ENCODE measurements at places on chromosomes 3 and 15.

- DNase-seq = no peak
These were observed 79.8 kb upstream of the PFN2 start for GRCh38 chr3:150050510-150050909.

DNA sequence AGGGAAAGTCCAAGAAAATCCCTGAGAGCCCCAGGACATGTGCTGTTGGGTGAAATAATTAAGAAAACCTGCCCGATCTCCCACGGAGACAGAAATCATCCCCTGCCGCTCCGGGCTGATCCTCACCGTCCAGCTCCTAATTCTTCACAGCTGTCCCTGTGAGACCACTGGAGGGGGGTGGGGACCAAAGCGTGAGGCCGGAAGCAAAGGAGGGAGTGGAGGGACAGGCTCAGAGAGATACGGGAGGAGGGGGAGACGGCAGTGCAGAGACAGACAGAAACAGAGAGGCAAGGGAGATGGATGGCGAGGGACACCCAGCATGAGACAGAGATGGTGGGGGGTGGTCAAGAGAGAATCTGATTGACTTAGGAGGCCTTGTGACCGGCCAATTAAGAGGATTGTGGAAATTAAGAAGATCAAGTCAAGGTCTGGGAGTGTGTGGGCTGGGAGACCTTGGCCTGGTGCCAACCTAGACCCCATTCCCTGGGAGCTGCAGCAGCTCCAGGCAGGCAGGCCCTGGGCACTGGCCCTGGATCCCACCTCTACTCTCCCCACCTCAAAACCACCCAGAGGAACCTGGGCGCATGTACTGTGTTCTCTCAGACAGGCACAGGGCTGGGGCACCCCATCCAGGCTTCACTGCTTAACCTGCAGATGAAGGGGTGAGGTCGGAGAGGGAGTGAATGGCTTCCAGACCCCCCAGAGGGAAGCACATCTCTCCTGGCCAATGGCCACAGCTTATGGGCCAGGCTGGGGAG is 113.2 kb upstream of the ALDH1A3 start:
- no peak for DNase-seq

DNA sequence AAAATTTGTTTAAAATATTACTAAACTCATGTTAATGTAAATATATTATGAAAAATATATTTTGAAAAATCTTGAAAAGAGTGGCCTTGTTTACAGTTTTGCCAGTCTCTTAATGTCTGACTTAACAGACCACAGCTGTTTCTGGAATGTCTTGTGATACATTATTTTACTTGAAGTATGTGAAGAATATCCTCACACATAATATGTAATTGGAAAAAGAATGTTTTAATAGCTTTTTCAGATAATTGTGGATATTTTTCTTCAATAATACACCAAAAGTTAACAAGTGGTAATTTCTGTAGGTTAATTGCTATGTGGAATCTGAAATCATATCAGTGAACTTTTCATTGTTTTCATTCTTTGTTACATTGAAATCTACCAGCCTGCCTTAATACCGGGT is 101.3 kb downstream of the UBE2E2 start:
- peak; percentile 35 for DNase-seq

GRCh38 chr3:119731560-119732343 is 28.9 kb downstream of the CFAP91 start:
- DNase-seq = peak; percentile 56

DNA sequence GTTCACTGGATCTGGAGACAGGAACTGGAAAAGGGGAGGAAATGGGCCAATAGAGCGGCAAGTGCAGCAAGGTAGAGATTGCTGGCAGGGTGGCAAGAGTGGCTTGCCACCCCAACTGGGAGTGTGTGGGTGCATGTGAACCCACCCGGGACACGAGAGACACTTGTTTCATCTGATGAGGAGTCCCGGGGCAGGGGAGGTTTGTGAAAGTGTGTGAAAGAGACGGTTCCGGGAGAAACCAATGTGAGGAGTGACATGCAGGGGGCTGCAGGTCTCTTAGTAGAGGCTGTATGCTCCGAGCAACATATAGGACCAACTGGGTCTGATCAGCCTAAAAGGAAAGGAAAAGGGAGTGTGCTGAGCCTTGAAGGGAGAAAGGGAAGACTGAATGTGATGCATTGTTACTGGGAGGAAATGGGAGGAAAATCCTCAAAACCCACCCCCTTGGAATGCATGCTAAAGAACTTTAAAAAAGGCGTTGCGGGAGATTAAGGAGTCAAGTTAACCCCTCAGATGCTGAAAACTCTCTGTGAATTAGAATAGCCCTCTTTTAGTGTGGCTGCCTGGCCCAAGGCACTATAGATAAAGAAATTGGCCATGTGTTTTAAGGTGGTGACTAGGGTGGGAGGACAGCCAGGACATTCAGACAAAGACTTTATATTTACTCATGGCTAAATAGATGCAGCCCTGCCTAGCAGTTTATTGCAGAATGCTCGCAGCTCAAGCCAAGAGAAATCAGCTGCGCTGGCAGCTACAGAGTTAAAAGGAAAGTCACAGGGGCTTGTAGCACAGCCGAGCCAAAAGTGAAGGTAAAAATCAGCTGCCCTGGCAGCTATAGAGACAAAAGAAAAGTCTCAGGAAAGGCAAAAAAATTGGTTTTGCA is 9.1 kb upstream of the SLC9C1 start:
- no peak for DNase-seq

- DNase-seq = no peak
These were observed 79.0 kb downstream of the NR2E3 start for GRCh38 chr15:71889385-71889784.

DNA sequence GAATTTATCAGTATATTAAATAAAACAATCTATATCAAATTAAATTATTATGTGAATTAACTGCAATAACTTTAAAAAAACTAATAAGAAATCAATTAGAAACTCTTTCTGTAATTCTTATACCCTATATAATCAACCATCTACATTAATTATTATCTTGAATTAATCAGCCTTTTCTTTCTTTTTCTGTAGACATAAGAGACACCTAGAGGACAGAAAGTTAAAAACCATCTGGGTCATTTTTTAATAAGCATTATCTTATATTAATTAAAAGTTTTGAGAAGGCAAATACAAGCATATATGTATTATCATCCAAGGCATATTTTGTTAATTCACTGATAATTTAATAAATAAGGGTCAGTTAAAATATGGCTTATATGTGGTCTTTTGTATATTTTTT is 24.2 kb upstream of the SLC25A26 start:
- DNase-seq = no peak

GRCh38 chr3:124846189-124846588 is 41.0 kb downstream of the ITGB5 start:
- DNase-seq = peak; percentile 74

DNA sequence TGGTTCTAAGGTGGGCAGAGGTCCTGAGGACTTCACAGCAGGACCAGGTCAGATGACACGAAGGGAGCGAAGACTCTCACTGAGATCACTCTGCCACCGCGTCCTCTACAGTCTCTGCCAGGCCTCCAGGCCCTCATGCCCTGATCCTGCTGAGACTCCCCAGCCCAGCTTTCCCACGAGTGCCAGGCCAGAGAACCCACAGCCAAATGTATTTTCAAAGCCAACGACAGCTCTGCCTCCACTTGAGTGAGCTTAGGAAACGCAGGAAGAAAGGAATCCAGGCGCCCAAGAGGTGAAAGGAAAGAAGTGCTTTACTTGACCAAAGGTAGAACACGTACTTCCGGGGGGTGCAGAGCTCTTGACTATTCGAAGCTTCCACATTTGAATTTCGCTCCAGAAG is 275.0 kb downstream of the XXYLT1 start:
- DNase-seq = no peak

DNA sequence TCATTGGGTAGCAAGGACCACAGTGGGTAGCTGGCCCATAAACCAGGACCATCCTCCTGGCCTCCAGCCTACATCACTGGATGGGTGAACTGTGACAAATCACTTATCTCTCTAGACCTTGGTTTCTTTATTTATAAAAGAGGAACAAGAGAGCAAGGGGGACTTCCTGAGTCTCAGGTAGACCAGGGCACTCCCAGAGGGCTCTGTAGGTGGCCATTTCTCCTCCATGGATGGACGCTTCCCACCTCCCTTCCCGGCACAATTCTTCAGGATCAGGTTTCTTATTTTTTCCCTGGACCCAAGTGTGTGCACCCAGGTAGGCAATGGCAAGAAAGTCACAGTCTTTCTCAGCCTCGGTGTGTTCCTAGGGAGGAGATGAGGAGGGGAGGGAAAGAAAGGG is 41.4 kb upstream of the SPATA12 start:
- no peak for DNase-seq

- peak; percentile 71 for DNase-seq
These were observed 393.1 kb downstream of the LPP start for GRCh38 chr3:188546835-188547670.

GRCh38 chr3:26624209-26624765 is 1.7 kb downstream of the LRRC3B start:
- DNase-seq = no peak

DNA sequence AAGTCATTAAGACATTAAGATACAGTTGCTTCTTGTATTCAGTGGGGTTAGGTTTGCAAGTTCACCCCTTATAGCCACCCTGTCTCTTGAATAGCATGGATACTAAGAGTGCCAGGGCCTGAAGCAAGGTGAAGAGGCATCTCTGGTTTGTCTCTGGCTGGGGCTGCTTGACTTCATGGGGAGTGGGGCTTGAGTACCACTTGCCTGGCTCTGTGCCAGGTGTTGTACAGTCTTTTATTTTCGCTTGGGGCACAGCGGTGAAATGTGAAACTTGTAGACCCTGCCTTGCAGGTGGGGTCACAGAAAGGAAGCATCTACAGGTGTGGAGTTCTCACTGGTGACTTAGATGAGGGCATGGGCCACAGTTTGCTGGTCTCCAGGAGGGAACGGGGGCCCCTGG is 152.1 kb downstream of the PDE8A start:
- no peak for DNase-seq

DNA sequence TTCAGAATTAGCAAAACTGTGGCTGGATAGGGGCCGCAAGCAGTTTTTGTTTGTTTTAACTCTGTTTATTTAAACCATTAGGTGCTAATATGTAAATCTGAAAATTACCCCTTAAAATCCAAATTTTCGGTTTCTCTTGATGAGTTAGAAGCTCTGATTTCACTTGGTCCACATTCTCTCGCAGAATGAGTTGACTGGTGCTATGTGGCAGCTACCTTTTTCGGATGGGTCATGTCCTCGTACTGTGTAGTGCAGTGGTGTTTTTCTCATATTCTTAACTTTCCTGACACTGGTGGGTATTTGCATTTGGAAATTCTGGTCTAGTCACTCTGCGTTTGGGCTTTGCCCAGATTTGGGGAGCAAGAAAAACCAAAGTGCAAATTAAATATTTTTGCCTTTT is 87.1 kb downstream of the DIPK2A start:
- no peak for DNase-seq

DNA sequence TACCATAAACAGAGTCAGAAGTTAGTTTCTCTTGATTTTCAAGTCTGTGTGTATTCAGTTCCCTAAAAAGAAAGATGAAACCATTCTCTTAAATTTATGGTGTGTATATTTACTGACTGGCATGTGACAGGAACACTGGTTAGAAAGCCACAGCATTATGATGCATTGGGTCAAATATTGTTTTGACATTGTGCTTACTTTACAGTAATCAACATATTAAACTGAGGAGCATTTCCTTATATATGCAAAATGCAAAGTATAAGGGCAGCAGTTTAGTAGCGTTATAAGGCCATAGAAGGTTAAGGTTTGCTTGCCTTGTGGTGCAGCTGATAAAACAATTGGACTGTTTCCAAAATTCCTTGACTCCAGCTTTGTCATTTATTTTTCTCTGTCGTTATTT is 72.9 kb downstream of the EPHA3 start:
- DNase-seq = peak; percentile 17

DNA sequence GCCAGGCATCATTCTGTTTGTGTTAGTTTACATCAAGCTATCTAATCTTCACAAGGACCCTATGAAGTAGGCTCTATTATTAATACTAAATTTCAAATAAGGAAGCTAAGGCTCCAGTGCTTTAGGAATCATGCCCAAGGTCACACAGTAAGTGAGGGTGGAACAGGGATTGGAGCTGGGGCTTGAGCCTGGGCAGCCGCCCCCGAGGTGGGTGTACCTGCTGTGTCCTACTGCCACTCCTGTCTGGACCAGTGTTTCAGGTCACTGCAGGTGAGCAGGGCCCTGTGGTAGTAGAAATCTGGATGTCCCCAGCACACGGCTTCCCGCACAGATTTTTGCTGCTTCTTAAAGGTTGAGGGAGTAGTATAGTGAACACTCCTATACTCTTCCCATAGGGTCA is 6.5 kb downstream of the KLF13 start:
- no peak for DNase-seq

- no peak for DNase-seq
These were observed 10.3 kb upstream of the GPR160 start for GRCh38 chr3:170027233-170028102.

DNA sequence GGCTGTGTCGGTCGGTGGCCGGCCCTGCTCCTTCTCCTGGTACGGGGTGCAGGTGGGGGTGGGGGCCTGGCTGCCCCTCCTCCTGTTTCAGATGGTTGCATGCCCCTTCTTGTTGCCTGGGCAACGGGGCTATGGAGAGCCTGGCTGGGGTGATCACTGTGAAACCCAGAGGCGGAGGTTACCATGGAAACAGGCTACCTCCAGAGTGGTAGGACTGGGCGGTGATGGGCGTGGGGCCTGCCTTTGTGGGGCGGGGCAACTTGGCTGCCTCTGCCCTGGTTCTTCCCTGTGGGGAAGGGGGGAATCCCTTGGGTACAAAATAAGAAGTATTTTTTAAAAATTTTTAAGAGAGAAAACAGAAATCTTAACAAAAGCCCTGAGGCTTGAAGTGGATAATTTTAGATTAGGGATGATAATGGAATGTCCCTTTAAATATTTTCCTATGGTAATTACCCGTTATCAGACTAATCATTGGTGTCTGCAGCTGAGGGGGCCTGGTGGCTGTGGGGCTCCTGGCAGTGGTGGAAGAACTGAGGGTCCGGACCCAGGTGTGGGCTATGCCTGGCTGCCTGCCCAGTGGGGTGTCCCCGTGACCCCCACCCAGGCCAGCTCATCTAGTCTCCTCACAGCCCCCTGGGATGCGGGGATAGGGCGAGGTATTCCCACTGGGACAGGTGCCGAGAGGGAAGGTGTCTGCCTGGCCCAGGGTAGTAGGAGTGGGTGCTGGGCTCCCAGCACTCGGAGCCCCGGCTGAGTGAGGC is 32.5 kb downstream of the PLXNA1 start:
- no peak for DNase-seq

DNA sequence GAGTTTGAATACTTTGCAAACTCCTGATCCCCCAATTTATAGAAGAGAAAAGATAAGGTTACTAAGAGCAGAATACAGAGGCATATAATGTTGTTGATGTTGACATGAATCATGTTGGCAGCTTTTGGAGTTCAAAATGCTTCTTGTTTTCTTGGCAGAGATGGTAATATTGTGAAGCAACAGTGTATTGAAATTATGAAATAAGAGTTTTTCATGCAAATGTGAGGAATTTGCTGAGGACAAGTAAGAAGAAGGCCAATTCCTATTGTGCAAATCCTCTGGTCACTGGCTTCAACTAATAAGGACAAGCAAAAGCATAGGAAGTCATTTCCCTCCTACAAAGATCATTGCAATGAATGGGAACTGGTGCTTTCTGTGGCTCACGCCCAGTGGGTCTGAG is 126.9 kb upstream of the CHL1 start:
- DNase-seq = no peak

DNA sequence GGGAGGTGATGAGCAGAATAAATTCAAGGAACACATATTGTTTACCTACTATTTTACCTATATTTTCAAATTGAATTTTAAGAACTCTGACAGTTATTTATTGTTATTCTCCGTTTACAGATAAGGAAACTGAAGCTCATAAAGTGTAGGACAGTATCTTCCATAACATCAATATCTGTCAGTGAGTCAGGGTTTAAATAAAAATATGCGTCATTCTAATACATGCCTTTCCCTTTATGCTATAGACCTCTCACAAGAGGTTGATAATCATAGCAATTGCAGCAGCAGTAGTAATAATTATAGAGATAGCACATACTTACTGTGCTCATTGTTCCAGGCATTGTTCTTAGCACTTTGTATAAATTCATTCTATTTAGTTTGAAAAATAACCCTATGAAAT is 101.1 kb downstream of the EPHA6 start:
- DNase-seq = no peak
